ENCODE measurements at places on chromosomes 2 and 18.

DNA sequence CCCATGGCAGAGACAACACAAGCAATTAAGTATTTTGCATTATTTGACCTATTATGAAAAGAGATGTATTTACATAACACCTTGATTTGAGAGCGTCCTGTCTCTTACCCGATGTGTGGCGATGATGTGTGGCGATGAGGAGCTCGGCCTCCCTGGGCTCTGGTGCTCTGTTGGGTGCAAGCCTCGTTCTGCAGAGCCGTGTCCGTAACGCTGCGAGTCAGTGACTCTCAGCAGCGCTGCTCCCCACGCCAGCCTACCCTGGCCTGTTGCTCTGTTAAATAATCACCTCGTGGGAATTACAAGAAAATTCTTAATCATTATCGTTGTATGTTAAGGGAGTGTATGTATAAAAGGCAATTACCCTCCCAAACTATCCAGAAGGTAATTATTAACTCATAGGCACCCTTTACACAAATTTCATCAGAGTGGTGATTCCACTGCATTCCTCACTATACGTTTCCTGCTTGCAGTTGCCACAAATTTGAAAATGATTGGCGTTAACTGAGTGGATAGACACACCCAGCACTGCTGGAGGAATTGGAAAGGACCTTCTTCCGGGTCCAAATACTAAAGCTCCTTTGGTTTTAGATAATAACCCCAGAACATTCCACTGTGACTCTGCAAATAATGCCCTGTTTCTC lies 52.0 kb upstream of the NFATC1 start:
- DNase-seq = no peak

- no peak for DNase-seq
Measured at GRCh38 chr2:160091381-160091780, 29.0 kb upstream of the PLA2R1 start.

- DNase-seq = no peak
Measured at GRCh38 chr2:129165006-129165405, 814.5 kb upstream of the RAB6C start.

- DNase-seq = no peak
Measured at GRCh38 chr18:11884396-11885030, 23.6 kb downstream of the MPPE1 start.

GRCh38 chr18:59823596-59824195 lies 76.1 kb upstream of the PMAIP1 start:
- DNase-seq = peak; percentile 94

GRCh38 chr2:235806986-235807750 lies 313.3 kb downstream of the AGAP1 start:
- peak; percentile 84 for DNase-seq

DNA sequence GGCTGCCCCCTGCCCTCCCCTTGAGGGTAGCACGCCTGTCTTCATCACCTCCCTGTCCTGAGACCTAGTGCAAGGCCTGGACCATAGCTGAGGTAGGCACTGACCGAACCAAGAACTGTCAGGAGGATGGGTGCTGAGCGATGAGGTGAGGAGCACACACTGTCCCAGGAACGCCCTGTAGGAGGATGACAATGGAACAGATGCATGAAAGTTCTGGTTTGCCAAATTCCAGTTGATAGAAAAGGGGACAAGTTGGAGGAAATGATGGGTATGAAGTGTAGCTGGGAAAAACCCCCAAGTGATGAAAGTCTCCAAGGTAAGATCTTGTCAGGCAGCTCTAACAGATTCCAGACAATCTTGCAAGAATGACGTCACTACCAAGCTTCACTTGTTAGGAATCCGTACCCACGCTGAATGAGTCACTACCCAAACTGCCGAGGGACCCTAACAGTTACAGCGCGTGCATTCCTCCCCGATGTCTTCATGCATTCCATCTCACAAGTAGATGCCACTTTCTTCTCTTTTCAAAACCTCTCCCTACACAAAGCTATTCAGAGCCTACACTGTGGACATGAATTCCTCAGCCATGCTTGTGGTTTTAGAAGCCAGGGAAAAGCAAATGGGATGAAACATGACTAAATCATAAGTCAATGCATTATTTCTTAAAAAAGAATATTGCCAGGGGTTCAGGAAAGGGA lies 27.6 kb downstream of the MRPL33 start:
- peak; percentile 60 for DNase-seq

GRCh38 chr2:88838165-88838635 lies 146.7 kb downstream of the RPIA start:
- no peak for DNase-seq

DNA sequence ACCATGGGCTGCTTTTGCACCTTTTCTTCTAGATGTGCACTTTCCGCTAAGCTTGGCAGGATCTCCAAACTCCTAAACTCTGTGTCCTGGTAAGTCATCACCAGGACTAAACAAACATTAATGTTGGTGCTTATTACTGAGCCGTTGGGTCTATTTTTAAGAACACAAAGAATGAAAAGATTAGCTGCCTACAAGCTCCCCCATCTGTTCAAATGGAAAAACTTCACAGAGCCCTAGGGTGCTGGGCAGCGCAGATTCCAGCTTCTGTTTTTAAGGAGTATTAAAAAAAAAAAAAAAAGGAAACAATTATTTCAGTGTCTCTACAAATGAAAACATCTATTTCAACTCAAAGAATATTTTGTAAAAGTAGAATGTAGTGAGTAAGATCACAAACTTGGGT lies 97.8 kb upstream of the AQP4 start:
- peak; percentile 13 for DNase-seq

- peak; percentile 92 for DNase-seq
Measured at GRCh38 chr2:201642579-201643215, 606 bp downstream of the TMEM237 start.

DNA sequence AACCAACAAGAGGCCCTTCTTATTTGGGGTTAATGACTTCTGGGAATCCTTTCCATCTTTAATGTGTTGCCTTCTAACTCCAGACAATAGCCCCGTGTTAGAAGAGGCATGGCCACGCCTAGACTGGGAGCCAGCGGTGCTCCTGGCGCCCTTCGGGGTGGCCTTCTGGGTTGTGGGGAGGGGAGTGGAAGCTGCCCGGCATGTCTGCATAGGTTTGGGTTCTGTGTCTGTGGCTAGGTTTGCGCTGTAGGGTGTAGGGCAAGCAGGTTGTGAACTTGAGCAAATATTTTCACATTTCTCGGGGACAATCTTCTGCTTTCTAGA lies 40.4 kb downstream of the CELF4 start:
- peak; percentile 33 for DNase-seq

GRCh38 chr18:79305911-79306310 lies 89.8 kb upstream of the NFATC1 start:
- no peak for DNase-seq

- DNase-seq = no peak
Measured at GRCh38 chr2:182048621-182049020, 63.0 kb downstream of the PPP1R1C start.

- no peak for DNase-seq
Measured at GRCh38 chr2:19020144-19021099, 338.0 kb downstream of the OSR1 start.

- no peak for DNase-seq
Measured at GRCh38 chr2:201093573-201093972, 21.8 kb downstream of the NDUFB3 start.

DNA sequence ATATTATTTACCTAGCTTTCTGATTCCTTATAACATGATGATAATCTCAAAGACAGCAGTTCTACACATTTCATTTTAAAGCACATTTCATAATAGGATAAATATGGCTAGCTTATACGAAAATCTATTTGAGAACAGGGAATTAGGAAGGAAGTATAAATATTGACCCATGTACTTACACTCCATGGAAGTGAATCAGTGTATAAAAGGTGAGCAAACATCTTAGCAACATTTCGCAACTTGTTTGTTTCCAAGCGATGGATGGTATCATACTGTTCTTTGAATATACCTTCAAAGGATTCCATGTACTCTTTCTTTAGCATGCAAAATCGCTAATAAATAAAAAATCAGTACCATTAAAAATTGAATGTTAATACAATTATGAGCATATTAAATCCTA lies 53.1 kb downstream of the CWC22 start:
- DNase-seq = no peak

DNA sequence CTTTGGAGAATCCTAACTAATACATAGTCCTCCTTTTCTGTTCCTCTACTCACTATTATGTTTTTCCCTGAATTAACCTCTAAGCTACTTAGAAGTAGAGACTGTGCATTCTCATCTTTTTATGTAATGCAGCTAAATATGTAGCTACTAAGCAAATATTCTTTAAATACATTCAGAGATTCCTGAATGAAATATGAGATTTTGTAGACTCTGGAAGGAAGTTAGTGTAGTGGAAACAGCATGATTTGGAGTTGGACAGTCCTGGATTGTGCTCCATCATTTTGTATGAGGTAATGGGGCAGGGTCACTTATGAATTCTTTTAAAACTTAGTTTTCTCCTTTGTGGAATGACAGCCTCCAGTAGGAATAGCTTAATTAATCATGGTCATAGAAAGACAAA lies 24.7 kb upstream of the NT5C1B start:
- no peak for DNase-seq

- no peak for DNase-seq
Measured at GRCh38 chr18:69495338-69495737, 94.7 kb downstream of the DOK6 start.

- no peak for DNase-seq
Measured at GRCh38 chr2:16614314-16614860, 51.2 kb downstream of the CYRIA start.

- DNase-seq = no peak
Measured at GRCh38 chr18:25599443-25599842, 247.5 kb upstream of the ZNF521 start.

- no peak for DNase-seq
Measured at GRCh38 chr18:77397617-77398016, 148.0 kb downstream of the GALR1 start.

- DNase-seq = no peak
Measured at GRCh38 chr2:2921011-2921720, 456.5 kb downstream of the EIPR1 start.

GRCh38 chr2:199407421-199407820 lies 50.3 kb downstream of the SATB2 start:
- no peak for DNase-seq

GRCh38 chr18:9771261-9771976 lies 63.3 kb downstream of the RAB31 start:
- DNase-seq = peak; percentile 90

DNA sequence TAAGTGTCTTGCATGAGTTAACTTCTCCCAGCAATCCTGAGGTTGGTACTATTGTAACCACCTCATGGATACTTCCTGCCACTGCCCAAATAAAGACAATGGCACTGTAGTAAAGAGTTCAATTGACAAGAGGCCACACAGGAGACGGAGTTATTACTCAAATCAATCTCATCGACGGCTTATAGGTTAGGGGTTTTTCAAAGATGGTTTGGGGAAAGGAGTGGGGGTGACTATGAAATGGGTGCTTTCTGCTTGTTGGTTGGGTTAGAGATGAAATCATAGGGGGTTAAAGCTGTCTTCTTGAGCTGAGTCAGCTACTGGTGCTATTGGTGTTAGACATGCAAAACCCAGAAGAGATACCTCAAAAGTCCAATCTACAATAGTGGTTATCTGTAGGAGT lies 1258.0 kb upstream of the ZEB2 start:
- no peak for DNase-seq

- DNase-seq = no peak
Measured at GRCh38 chr2:1648241-1649102, 95.8 kb downstream of the PXDN start.

- DNase-seq = no peak
Measured at GRCh38 chr18:79627750-79628294, 51.8 kb upstream of the CTDP1 start.

DNA sequence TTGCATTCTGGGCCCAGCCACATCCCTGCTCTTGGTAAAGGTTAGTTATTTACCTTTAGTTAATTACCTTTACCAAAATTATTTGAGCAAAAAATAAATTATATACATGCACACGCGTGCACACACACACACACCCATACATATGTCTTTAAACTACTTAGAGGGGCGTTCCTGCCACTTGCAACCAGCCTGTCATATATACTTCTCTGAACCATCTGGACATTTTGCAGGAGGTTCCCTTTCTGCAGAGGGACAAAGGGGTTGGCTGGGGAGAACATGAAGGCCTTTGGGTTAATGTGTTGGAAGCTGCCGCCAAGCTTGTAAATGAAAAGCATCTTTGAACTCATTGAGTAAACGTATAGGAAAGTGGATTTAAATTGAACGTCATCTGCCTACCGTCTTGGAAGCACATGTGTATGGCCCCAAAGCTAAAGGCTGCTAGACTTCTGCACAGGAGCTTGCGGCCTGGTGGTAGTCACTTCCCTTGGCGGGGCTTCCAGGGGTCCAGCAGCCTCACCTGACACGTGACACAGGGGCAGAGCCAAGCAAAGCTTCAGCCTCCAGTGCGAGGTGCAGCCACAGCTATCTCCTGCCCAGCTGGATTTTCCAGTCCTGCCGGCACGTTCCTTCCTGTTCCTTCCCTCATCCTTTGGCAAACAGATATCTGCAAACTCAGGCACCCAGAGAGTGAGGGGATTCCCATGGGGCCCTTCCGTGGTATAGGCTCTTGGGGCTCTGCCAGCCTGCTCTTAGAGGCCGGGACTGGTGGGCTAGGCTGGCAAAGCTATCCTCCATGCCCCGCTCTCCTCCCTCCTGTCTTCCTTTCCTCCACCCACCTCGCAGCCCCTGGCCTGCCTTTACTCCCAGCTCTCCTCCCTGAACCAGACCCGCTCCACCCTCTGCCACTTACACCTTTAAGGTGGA lies 46.1 kb downstream of the SERTAD2 start:
- DNase-seq = no peak

GRCh38 chr18:67154979-67155378 lies 361.5 kb downstream of the DSEL start:
- DNase-seq = peak; percentile 35

- DNase-seq = no peak
Measured at GRCh38 chr2:55459279-55459678, 39.6 kb upstream of the CCDC88A start.

- no peak for DNase-seq
Measured at GRCh38 chr2:65402780-65403528, 29.4 kb downstream of the SPRED2 start.

DNA sequence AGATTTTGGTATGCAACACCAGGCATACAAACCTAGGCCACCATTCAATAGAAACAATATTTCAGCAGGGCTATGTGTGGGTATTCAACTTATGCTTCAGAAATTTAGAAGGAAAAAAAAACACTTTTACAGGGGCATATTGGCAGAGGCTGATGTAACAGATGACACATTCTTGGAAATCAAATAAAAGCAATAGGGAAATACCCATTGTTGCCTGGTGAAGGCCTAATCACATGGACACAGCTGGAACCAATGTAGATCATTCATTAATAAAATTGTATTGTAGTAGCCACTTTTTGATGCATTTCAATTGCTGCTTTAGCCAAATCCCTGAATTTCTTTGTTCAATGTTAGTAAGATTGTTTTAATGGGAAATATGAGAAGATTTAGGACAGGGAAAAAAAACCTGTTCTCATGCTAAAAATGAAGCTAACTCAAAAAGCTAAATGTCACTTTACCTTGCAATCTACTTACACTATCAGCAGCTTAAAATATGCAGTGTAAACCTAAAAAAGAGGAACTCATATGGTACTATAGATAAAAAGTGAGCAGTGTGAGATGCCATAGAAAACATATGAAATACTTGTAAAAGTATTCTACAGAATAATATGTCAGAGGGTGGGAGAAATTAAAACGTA lies 289.4 kb downstream of the ZEB2 start:
- DNase-seq = no peak

GRCh38 chr18:13175266-13175665 lies 43.3 kb upstream of the LDLRAD4 start:
- no peak for DNase-seq

GRCh38 chr2:133418021-133418420 lies 150.2 kb downstream of the NCKAP5 start:
- no peak for DNase-seq

- no peak for DNase-seq
Measured at GRCh38 chr18:9419956-9420631, 55.2 kb upstream of the RALBP1 start.

All from GM23338 (cell line).